ENCODE measurements at places on chromosomes 1 and 21.

- no peak for DNase-seq
Measured at GRCh38 chr1:31694069-31694963, 9.5 kb downstream of the COL16A1 start.

GRCh38 chr1:183982172-183982963 lies 55.2 kb downstream of the COLGALT2 start:
- DNase-seq, result no peak

DNA sequence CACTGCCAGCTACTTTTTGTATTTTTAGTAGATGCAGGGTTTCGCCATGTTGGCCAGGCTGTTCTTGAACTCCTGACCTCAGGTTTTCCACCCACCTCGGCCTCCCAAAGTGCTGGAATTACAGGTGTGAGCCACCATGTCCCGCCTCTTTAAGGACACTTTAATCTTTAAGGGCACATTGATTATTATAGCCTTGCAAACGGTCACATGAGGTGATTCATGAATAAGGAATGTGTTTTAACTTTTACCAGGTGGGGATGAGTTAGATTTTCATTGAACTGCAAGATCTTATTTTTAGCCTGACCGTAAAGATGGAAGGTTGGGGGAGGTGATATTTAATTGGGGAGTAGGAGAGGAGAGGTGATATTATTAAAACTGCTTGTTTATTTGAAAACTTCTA lies 61.9 kb downstream of the TBCE start:
- DNase-seq, result peak; percentile 52

- DNase-seq, result no peak
Measured at GRCh38 chr1:199682081-199682480, 345.4 kb upstream of the NR5A2 start.

GRCh38 chr1:231605149-231606100 lies 21.2 kb upstream of the DISC1 start:
- no peak for DNase-seq

DNA sequence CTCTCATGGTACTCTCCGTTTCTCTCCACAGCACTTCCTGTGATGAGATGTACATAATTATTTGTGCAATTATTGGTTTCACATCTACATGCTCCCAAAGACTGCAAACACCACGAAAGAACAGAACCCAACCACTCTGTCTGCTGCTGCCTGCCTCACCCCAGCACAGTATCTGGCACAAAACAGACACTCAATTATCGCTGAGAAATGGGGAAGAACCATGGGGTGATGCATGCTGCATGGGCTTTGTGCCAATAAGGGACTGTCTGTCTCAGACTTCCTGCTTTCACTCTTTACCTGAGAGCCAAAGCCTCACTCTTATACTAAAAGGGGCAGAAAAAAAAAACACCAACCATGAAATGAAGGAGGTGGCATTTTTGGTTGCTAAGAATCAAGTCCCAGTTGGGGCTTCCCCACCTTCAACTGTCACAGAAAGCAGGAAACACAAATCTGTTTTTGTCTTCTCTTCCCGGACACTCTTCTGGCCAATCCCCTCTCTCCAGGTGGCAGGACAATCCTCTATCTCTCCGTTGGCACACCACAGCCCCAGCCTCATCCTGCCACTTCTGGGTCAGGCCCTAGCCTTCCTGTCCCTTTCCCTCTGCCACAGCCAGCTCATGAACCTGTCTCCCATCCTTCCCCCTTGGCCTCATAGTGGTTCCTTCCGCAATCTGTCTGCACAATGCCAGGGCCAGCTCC lies 82.0 kb downstream of the TGFBR3 start:
- DNase-seq, result no peak

- DNase-seq, result no peak
Measured at GRCh38 chr1:200866116-200866515, 6.7 kb upstream of the GPR25 start.
